ENCODE measurements at places on chromosomes 7 and 10.

DNA sequence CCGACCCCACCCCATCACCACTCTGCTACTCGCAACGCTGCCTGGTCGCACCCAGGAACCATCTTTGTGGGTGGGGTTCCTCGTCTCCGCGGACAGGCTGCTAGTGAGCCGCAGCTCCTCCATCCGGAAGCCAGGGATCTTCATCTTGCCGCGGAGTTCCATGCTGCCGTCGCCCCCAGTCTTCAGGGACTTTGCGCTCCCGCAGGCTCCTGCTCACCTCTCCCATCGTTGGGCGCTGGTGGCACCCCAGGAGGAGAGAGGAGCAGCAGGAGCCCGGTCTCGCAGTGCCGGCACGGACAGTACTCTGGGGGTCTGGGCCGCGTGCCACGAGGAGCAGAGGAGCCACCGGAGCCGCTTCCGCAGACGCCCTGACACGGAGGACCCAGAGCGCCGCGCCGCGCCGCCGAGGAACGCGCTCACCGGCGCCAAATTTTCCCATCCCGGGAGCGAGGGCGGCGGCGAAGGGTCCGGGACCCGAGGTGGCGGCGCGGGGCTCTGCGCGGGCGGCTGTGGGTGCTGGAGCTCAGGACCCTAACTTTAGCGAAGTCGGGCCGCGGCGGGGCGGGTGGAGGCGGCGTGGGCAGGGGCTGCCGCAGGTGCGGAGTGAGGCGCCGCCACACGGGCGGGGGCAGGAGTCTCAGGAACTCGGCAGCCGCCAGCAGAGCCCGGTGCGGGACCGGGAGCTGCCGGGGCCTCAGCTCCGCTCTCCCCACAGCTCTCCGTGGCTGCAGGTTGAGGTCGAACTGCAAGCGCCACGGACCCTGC is 750.1 kb upstream of the SORCS1 start:
- DNase-seq = no peak

GRCh38 chr7:129308047-129308446 is 83.2 kb downstream of the AHCYL2 start:
- no peak for DNase-seq

GRCh38 chr10:26310361-26310760 is 93.8 kb downstream of the GAD2 start:
- no peak for DNase-seq

- peak; percentile 82 for DNase-seq
These were observed 34.8 kb downstream of the CHST12 start for GRCh38 chr7:2438186-2438585.

DNA sequence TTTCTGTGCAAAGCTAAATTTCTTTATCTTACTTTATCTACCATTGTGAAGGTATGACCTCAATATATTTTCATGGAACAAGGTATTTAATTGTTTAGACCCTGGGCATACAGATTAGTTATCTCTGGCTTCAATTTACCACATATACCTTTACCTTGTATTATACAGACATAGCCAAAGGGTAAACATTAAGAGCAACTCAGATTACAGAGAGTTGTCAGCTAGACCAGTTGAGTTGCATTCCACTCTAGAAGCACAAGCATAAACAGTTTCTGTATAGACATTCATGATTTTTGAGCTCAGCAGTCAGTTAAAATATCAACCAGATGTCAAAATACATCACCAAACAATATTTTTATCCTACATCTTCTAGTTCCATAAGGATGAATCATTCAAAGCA is 857.3 kb upstream of the ZWINT start:
- DNase-seq = no peak

DNA sequence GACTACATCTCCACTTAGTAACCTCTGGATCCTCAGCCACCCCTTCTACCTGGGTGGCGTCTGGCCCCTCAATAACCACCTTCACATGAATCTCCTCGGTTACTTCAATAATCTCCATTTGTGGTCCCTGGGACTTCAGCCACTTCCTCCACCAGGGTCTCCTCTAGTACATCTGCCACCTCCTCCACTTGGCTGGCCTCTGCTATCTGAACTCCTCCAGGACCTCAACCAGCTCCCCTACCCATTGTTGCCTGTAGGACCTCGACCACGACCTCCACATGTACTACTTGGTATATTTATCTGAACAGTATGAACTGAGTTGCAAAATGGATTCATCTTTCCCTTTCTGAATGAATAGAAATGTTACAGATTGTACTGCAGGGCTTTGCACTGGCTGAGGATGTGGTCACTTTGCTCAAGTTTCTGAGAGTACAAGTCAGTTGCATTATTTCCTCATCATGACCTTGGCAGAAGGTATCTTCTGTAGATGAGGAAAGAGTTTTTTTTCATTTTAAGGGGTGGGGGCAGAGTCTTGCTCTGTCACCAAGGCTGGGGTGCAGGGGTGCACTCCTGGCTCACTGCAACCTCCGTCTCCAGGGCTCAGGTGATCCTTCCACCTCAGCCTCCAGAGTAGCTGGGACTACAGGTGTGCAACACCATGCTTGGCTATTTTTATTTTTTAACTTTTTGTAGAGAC is 36.0 kb downstream of the MAT1A start:
- DNase-seq = no peak

GRCh38 chr7:38070718-38071117 is 107.3 kb upstream of the STARD3NL start:
- DNase-seq = peak; percentile 50

DNA sequence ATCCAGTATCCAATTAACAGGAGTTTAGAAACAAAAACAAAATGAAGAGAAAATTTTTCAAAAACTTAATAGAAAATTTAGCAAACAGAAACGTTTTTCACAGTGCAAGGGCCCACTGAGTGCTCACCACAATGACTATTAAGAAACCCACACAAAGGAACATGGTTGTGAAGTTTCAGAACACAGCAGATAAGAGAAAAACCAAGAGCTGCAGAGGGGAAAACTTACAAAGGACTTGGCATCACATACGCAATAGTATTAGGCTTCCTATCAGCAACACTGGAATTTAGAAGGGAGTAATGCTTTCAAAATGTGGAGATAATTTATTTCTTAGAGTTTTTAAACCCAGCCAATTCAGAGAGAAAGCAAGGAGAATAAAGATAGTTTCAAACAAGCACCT is 1.7 kb upstream of the C7orf25 start:
- peak; percentile 73 for DNase-seq

- no peak for DNase-seq
These were observed 401.1 kb downstream of the DGKB start for GRCh38 chr7:14501436-14501835.

GRCh38 chr10:101162677-101163076 is 31.6 kb downstream of the TLX1 start:
- no peak for DNase-seq

DNA sequence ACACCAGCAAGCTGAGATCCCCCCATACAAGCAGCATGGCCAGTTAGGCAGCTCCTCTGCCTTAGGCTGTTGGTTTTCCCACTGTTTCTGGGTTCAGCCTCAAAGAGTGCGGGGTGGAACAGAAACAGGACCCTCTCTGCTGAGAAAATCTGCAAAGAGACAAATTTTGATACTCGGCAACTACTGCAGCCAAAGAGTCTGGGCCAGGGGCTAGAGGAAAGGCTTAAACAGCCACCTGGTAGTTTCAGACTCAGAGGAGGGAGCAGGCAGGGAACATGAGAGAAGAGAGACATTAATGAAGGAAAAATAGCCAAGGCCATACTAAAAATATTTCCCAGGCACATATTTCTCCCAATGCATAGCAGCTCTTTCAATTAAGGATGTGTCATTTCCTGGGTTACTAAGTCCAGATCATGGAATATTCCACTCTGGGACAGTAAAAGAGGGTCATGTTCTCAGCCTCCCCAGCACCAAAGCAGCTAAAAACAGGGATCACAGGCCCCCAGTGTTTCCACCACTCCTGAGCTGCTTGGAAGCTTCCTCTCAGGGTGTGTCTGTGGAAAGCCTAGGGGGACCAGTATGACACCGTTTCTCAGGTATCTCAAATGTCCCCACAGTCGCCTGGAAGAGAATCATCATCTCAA is 29.8 kb downstream of the PDLIM1 start:
- no peak for DNase-seq

DNA sequence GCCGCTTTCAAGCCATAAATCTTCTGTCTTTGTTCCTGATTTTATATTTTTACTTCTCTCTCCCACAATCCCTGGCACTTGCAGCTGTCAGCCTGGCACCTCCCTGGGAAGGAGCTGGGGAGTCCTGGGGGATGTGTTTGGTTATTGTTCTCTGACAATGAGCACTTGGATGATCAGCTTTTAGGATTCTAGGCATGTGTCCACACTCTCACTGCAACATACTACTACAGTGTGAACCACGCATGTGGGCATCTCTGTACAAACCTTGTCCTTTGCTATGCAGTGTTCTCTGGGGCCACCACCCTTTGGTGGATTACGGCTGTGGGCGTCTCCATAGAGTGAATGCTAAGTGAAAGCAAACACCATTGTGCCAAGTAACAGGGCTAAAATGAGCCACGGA is 168.4 kb upstream of the KMT2E start:
- no peak for DNase-seq

DNA sequence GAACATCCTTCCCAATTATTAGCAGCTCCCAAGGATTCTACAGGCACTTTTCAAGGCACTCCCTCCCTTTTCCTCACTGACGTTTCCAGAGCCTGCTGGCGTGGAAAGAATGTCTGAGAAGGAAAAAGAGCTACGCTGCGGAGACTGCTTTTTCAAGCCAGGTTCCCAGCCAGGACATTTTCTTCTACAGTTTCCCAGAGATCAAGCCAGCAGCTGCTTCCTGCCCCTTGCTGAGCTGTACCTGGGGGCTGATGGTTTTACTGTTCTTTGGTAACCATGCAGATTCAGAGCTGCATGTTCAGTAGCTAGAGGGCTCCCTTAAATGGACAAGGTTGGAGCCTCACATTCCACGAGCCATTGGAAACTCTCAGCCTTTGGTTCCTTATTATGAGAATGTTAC is 133.4 kb downstream of the EVX1 start:
- no peak for DNase-seq

DNA sequence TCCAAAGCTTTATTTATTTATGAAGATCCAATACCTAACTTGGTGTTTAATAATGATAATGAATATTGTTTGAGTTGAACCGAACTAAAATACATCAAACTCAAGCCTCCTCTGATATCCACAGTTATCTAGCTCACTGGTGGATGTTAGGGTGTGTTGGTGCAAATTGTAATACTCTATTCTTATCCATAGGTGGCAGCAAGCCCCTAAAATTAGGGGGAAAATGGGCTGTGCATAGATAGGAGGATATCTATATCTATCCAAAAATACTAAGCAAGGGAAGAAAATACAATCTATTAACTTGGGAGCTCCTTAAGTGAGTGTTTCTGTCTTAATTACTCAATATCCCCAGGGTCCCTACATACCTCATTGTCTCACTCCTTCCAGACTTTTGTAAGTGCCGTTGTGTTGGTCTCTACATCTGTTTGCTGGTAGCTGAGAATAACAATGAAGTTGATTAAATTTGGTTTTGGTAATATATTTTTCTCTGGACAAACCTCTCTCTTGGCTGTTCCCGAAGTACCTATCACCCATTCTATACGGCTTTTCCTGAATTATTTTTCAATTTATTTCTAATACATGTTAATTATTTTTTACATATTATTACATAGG is 55.0 kb upstream of the VWDE start:
- peak; percentile 65 for DNase-seq

GRCh38 chr7:138745189-138745588 is 44.0 kb upstream of the SVOPL start:
- DNase-seq = no peak

- peak; percentile 63 for DNase-seq
These were observed 37.2 kb upstream of the CDH23 start for GRCh38 chr10:71359364-71360046.

DNA sequence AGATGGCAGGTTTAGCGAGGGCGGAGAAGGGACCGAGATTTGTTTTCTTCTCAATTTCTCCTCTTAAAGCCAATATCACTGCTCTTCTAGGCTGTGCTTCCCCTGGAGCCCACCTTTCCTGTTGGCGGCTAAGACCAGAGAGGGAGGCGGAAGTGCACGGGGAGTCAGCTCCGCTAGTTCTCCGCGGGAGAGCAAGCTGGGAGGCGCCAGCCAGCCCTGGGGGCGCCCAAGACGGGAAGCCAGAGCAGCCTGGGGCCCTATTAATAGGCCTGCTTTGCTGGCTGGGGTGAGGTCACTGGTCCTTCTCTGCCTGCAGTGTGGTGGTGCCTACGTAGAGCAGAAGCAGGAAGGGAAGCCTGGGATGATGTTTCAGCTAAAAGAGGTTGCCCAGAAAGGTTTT is 61.6 kb downstream of the LSM5 start:
- no peak for DNase-seq

- no peak for DNase-seq
These were observed 308.4 kb downstream of the BICC1 start for GRCh38 chr10:58820861-58821751.

DNA sequence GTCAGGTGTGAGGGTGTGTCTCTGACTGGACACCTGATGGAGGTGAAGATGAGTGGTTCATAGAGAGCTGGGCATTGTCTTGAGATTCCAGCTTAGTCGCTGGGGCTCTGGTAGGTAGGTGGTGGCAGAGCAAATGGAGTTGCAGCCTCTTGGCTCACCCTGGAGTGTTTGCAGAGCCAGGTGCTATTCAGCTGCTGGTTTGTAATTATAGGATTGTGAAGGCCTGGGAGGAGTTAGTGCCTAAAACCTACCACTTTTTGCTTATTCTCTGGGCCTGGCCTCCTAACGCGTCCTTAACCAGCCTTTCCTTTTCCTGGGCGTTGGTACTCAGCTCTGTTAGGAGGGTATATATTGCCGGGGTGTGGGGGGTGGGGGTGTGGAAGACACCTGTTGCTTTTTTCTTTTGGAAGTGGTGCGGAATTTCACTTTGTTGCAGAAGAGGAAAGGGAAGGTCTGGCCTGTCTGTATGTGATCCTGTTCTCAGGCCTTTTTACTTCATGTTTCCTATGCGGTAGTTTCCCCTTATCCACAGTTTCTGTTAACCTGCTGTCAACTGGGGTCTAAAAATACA is 3.2 kb downstream of the PPRC1 start:
- no peak for DNase-seq

- no peak for DNase-seq
These were observed 9.7 kb downstream of the PUS7 start for GRCh38 chr7:105512415-105512814.

- peak; percentile 65 for DNase-seq
These were observed 328.9 kb upstream of the KCND2 start for GRCh38 chr7:119943942-119944600.

- DNase-seq = no peak
These were observed 30.7 kb downstream of the NUDT5 start for GRCh38 chr10:12165036-12165435.

DNA sequence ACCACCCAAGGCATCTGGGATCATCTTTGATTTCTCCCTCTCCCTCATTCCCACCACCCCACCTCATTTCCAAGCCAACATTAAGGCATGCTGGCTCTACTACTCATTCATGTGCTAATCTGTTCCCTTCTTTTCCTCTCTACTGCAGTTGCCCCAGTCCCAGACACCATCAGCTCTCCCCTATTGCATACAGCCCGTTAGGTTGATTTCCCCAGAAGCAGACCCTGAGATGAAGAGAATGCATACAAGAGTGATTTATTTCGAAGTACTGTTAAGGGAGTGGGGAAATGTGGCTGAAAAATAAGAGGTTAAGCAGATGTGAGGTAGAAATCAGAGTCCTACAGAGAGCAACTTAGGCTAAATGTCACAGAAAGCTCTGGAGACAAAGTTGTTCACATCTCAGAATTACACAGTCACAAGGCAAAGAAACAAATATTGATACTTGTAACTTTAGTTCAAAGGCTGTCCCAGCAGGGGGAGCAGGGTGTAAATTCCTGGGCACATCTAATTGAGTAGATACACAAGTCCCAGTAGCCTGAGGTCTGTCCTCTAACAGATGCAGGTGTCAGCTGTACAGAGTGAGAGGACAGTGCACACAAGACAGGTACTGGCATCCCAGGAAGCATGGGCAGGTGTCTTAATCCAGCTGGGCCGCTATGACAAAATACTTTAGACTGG is 20.9 kb downstream of the AKR1D1 start:
- DNase-seq = peak; percentile 60

- DNase-seq = no peak
These were observed 6.5 kb downstream of the MNX1 start for GRCh38 chr7:157003756-157004520.

Measured in hematopoietic multipotent progenitor cell treated with erythropoietin and hydrocortisone succinate and interleukin-3 and kit ligand, for 8 days (in vitro differentiated cells).